ENCODE measurements at places on chromosomes 12 and 14.

DNA sequence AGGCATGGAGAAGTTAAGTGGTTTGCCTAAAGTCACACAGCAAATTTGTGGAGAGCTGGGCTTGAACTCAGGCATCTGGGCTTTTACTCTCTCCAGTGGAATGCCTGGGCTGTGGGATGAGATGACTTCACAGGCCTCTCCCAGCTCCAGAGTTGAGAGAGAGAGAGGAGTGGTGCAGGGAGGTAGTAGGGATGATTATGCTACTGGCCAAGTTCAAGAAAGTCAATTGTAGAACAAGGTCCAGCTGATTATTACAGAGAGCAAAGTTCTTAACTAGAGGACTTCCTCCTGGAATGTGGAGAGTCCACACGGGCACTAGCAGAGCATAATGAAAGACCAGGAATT lies 769 bp upstream of the EMP1 start:
- no peak for DNase-seq

DNA sequence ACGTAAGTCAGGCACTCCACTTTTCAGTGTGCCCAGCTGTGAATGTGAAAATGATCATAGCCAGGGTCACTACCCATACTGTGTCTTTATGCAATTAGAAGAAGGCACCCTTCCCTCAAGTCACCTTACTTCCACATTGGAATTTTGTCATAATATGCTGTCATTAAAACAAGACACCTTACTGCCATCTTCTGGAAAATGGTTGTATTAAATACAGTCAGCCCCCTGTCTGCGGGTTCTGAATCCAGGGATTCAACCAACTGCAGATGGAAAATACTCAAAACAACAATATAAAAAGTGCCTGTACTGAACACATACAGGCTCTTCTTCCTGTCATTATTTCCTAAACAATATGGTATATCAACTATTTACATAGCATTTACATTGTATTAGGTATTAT lies 70.2 kb upstream of the TBX5 start:
- no peak for DNase-seq

- no peak for DNase-seq
Observed at GRCh38 chr12:25102402-25102801, 92.6 kb downstream of the DNAI7 start.

- DNase-seq: no peak
Observed at GRCh38 chr14:79179985-79180384, 1009.8 kb downstream of the NRXN3 start.

Measured in CD4-positive, alpha-beta T cell treated with Interleukin-21 for 1 hour (primary cell).